ENCODE measurements at places on chromosomes 12 and 14.

GRCh38 chr14:67239582-67239981 lies 1.7 kb upstream of the PALS1 start:
- no peak for DNase-seq

DNA sequence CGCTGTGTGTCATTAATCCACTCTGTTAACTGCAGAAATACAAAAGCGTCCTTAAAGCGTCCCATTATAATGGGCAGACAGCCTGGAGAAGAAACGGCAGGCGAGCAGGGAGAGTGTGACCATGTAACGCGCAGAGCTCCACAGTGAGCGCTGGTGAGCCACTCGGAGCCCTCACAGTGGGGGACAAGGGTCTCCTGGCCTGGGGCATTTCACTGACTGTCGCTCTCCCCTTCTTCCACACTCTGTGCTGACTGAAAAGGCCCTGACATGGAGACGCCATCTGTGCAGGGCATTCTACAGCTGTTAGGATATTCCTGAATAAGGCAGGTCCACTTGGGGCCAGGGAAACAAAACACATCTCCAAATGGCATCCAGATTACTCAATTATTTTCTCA lies 24.2 kb downstream of the CCDC92 start:
- DNase-seq, result no peak

- DNase-seq, result no peak
These were observed 1.7 kb downstream of the KRT79 start for GRCh38 chr12:52832451-52832850.

- DNase-seq, result no peak
These were observed 22.6 kb upstream of the DUSP16 start for GRCh38 chr12:12585115-12585863.

GRCh38 chr14:100872259-100873095 lies 31.0 kb downstream of the RTL1 start:
- no peak for DNase-seq

- no peak for DNase-seq
These were observed 20.1 kb upstream of the AKAP5 start for GRCh38 chr14:64444984-64445845.

- DNase-seq, result no peak
These were observed 147.1 kb downstream of the PHLDA1 start for GRCh38 chr12:75884465-75884985.

GRCh38 chr12:96912261-96912660 lies 5.2 kb downstream of the NEDD1 start:
- no peak for DNase-seq

DNA sequence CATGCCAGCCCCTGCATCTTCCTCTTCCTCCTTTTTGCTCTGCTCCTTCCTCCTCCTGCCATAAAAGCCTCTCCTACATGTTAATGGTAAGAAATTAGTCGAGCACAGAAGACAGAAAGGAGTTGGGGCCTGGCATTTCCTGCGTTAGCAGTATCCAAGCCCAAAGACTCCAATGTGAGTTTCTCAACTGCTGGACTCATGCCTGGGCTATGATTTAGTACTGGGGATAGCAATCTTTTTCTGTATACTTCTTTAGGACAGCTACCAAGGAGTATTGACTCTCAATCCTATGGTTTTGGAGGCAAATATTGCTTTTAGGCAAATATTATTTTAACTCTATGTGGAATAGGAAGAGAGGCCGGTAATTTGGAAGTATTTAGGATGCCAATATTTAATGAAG lies 18.0 kb upstream of the SLC38A4 start:
- DNase-seq, result no peak

DNA sequence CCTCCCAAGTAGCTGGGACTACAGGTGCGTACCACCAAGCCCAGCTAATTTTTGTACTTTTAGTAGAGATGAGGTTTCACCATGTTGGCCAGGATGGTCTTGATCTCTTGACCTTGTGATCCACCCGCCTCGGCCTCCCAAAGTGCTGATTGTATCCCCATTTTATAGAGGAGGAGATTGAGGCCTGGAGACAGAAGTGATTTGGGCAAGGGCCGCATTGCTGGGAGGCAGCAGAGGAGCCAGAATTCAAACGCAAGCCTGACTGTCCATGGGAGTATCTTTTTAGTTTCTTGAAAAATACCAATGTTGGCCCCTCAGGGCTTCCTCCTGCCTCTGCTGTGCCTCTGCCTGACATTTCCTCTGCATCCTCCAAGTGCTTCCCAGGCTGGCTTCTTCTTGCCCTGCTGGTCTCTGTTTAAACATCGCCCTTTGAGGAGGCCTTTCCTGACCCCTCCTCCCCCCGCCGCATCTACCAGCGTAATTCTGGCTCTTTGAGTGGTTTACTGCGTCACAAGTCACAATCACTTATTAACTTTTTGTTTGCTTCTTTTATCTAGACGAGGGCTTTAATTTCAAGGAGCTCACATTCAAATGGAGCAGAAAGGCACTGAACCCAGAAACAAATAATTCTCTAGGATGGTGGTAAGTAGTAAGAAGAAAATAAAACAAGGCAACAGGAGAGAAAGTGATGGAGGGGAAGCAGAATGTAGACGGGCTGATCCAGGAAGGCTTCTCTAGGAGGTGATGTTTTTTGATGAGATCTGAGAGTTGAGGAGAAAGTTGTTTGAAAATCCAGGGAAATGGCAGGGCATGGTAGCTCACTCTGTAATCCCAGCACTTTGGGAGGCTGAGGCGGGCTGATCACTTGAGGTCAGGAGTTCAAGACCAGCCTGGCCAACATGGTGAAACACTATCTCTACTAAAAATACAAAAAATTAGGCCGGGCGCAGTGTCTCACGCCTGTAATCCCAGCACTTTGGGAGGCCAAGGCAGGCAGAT lies 91.0 kb upstream of the MED13L start:
- no peak for DNase-seq

DNA sequence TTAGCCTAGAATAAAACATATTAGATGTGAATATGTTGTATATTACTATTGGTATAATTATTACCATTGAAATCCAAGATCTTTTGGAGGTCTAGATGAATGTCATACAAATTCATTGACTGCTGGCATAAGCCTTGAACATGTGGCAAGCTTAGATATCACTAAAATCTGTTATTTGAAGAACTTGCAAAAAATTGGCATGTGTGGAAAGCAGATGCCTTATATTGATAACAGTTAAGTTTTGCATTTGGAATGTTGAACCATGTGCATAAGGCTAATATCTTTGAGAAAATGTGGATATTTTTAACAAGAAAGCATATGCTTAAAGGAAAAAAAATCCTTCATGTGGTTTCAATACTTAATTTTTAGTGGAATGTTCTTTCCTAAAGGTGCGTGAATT lies 203.6 kb upstream of the PRICKLE1 start:
- no peak for DNase-seq

DNA sequence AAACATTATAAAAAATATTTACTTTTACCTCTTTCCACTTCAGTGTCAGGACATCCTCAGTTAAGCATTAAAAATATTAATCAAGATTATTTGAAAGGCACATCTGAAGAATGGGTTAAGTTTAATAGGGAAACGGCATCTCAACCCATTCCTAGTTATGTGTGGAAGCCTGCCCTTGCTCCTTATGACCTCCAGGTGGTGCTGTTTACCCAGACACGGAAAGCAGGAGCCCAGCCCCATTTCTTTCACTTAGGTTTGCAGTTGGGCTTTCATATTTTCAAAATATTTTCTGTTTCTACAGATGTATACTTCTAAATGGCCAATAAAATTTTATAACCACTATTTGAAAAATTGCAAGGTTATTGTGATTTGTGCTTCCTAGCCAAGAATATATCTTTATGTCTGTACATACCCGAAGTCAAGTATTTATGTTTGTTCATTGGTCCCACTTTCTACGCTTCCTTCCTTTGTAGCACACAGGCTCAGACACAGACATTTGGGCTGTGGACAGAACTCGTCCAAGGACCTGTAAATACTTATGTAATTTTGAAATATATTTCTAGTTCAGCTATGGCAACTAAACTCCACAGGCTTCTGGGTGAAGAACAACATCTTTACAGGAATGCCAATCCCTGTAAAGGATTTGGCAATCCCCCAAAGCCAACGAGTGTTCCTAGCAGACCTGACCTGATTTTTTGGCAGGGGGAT lies 247.1 kb downstream of the AKAP6 start:
- DNase-seq, result no peak

GRCh38 chr12:47193066-47193465 lies 113.3 kb upstream of the AMIGO2 start:
- no peak for DNase-seq

- DNase-seq, result no peak
These were observed 33.9 kb upstream of the ALDH2 start for GRCh38 chr12:111732786-111733185.

GRCh38 chr14:35285168-35286002 lies 6.8 kb upstream of the PSMA6 start:
- no peak for DNase-seq

DNA sequence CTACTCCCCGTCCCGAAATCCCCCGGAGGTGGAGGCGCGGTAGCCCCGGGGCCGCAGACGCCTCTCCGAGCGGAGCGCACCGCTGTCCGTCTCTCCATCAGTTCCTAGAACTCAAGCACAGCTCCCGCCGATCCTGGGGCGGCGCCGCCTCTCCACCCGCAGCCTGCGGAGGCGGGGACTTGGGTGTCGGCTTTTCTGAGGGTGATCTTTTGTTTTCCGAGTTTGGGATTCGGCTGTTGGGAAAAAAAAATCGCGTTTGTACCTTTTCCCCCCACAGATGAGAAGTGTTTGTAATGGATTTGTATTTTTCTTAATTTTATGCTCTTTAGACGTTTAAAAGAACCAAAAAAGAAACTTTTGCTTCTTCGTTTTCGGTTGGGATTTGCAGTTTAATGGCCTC lies 26.6 kb downstream of the LRCOL1 start:
- DNase-seq, result no peak

- no peak for DNase-seq
These were observed 105.1 kb downstream of the NDUFA12 start for GRCh38 chr12:94898388-94898787.

- no peak for DNase-seq
These were observed 58.7 kb downstream of the ST8SIA1 start for GRCh38 chr12:22275843-22276242.

GRCh38 chr14:21866479-21866878 lies 192.9 kb upstream of the OR4E1 start:
- no peak for DNase-seq

- DNase-seq, result no peak
These were observed 104.8 kb upstream of the CNTN1 start for GRCh38 chr12:40587421-40587820.

GRCh38 chr14:98008381-98009113 lies 1211.4 kb downstream of the VRK1 start:
- DNase-seq, result no peak

DNA sequence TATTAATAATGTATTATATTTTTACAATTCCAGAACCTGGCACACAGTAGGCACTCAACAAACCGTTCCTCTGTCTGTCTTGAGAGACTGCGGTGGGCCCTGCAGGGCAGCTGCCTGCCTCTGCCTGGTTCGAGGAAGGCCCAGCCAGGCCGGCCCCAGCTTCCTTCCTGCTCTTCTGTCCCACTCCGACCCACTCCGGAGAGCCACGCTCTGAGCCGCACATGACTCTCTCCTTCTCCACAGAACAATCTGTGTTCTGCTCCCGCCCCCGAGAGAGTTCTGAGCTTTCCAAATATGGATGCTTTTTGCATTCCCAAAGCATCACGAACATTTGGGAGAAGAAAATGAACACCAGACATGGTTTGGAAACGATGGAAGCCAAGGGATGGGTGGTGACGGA lies 57.3 kb downstream of the TTC7B start:
- no peak for DNase-seq

GRCh38 chr12:122932207-122932606 lies 34.1 kb downstream of the ABCB9 start:
- DNase-seq, result no peak

GRCh38 chr12:121811434-121812319 lies 7.9 kb downstream of the SETD1B start:
- no peak for DNase-seq

GRCh38 chr14:70907996-70908934 lies 1.0 kb downstream of the PCNX1 start:
- peak; percentile 31 for DNase-seq

DNA sequence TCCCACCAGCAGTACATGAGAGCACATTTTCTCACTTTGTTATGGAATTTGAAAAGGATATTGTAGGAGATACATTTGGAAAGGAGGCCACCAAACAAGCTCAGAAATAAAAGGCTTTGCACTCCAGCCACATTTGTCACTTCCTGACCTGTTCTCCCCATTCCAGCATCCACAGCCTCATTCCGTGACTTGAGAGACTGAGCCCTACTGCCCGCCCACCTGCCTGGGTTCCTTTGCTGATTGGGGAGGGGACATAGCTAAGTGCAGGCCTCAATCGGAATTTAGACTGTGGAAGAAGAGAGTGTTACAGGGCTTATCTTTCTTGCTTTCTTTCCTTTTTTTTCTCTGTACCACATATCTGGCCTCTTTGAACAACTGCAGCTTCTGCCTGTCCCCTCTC lies 735.4 kb upstream of the TMEM132C start:
- no peak for DNase-seq

DNA sequence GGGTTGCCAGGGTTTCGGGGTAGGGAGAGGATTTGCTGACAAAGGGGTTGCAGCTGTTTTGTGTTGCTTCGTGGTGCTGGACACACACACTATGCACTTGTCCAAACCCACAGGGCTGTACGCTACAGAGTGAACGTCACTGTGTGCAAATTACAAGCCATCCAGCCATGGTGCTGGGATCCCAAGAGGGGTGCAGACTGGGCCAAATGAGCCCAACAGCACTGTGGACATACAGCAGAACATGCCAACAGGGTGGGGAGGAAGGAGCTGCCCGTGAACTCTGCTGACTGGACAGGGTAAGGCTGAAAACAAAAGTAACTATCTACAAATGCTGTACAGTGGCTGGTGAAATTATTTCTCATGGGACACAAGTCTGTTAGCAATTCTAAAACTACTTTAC lies 25.2 kb downstream of the POLE start:
- no peak for DNase-seq

DNA sequence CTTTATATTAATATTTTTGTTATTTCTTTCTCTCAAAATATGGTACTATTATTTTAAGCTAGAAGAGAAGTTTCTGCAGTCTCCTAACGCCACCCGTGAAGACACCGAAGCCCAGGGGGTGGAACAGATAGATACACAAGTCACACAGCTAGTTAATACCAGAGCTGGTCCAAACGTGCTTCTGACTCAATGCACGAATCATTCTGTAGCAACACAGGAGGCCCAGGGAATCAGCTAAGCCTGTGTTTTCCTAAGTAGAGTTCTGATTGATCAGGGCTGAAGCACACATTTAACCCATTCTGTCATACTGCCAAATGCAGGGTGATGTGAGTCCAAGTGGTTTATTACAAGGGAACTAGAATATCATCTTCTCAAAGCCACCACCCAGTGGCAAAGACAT lies 116.9 kb upstream of the PWP1 start:
- no peak for DNase-seq

DNA sequence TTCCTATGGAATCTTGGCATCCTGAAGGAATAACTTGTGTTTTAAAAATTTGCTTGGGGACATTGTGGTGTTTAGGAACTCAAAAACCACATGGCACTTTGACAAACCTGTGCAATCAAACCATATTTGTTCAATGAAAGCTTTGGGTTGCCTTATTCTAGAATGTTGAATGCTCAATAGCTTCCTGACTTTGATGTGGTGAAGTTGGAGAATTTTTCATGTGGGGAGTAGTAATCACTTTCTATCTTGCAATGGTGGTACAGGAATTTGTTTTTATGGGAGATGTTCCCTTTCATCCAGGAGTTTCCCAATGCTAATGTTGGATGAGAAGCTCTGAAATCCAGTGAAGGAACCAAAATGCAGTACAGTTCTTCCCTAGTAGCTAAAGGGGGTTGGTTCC lies 42.2 kb upstream of the LDHB start:
- DNase-seq, result no peak

Data from stimulated activated CD8-positive, alpha-beta memory T cell treated with anti-CD3 and anti-CD28 coated beads, Interleukin-4, amount 100 ng/mL, for 1 hour (primary cell).